Right ventricle myocardium inferior (tissue), 1 donor: ENCODE measurements at places on chromosomes 3 and 15. TPM values are rescaled to one million over a fixed set of nuclear protein-coding genes. Genes with fewer than 3 reads are reported as not detected.

Gene ATP10A
- total RNA-seq, result 1.7 TPM

Gene CRTC3
- 25.8 TPM for total RNA-seq

Gene CILP
- total RNA-seq, result 15.7 TPM

Gene KBTBD13
- total RNA-seq, result 8.4 TPM

Gene KIAA1143
- 32.1 TPM for total RNA-seq

Gene ALDH1L1
- 23.1 TPM for total RNA-seq

Gene CLDN16
- total RNA-seq, result not detected

Gene REC114
- total RNA-seq, result 0.60 TPM

Gene GRIP2
- total RNA-seq, result 39.3 TPM

DNA sequence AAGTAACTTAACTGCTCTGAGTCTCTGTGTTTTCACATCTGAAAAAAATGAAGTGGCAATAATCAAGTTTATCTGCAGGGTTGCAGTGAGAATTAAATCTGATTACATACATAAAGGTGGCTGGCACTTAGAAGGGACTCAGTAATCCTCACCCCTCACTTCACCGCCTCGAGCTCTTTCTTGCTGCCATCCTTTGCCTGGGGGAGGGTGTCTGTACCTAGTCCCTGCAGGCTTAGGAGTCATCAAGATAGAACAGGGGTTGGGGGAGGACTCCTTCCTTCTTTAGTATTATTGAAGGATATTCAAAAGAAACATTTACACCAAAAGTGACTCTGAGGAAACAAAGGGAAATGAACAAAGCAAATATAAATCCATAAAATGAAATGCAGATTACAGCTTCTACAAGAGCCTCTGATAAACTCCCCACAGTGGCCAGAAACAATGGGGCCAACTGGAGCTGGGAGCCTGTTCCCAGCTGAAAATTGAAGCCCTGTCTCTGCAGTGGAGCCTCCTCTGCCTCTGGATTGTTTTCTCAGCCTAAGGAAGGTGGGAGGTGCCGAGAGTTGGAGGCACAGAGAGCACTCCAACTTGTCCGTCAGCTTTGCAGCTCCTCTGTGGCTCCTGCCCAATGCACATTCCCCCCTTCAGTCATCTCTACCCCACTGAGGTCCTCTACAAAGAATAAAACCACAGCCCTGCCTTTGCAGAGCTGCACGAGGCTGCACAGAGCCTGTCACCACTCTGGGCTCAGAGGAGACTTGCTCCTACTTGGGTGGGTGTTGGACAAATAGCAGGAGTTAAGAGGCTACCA, 41.8 kb downstream of the CRYGS start:
- DNase-seq, result no peak

GRCh38 chr3:47871389-47871788, 68.5 kb downstream of the DHX30 start:
- DNase-seq, result no peak

- DNase-seq, result no peak
Observed at GRCh38 chr3:121836064-121836463, 1.1 kb downstream of the EAF2 start.

DNA sequence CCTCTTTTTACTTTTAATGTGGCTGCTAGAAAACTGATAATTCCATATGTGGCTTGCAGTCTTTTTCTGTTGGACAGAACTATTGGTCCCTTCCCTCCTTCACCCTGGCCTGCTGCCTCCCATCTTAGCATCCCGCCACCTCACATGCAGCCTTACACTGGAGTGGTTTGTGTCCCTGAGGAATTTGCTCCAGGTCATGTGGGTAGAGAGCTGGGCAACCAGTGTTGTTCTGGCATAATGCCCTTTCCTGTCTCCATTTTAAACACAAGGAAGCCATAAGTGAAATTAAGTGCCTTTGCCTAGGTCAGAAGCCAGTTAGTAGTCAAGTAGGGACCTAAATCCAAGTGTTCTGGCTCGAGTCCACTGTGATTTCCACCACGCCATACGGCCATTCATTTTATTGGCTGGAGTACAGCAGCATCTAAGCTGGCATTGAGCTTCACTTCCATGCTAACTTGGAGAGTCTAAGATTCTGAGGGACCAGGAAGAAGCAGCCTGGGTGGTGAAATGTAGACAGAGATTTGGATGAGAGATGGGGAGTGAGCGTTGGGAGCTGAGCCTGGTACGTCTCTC, 46.0 kb upstream of the PLXNA1 start:
- DNase-seq, result no peak

DNA sequence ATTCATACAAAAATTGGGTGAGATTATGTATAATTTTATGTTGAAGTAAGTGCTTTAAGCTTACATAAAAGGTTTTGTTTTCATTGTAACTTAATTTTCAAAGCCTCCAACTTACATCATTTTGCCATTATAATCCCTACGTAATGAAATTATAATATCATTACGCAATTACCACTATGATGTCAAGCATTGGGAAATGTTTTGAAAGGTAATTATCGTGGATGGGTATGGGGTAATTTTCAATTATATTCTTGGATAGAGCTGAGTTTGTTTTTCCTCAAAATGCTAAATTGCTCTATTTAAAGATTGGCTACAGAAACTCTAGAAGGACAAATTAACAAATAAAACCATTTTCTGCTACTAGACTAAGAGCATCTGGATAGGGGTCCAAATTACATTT, 80.2 kb upstream of the FAM3D start:
- DNase-seq, result no peak

GRCh38 chr15:29689287-29689986, 132.8 kb downstream of the TJP1 start:
- DNase-seq, result no peak

- no peak for DNase-seq
Observed at GRCh38 chr3:47057212-47057671, 77.8 kb downstream of the NBEAL2 start.

DNA sequence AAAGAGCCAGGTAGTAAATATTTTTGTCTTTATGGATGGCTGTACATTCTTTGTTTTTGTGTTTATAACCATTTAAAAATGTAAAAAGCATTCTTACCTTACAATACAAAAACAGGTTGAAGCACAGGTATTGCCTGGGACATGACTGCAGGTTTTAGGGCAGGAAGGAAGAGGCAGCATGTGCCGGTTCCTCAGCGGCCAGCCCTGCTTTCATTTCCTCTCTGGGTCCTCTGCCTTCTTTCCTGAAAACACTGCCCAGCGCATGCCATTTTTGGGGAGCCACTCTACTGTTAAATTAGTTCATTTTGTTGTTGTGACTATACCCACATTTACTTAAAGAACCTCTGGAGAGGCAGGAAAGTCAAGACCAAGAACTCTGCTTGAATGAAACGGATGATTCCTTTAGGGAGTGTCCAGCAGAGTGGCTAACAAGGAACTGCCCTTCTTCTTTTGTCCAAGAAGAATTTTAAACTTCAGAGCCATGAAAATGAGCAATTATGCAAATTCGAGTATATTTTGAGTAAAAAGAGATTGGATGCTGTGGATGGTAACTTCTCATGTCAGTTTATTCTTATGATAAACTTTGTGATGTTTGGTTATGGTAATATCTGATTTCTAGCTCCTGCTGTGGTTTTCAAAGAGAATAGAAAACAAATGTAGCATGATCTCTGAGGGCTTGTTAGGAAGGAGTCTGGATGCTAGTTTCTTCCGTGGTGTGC, 52.7 kb downstream of the SACM1L start:
- peak; percentile 74 for DNase-seq

DNA sequence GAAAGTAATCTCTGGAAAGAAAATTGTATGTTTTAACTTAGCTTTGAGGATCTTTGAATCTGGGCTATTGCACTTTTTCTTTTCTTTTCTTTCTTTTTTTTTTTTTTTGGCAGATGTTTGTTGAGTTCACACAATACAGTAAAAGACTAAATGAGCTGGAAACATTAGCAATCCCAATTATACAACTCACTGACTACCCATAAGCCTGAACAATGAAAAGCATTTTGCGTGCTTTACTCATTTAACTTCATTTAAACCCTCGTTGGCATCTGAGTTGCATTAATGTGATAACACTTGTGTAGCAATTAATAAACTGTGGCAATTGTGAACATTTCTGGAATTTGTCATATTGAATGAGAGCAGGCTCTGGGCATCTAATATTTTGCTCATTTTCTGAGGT, 269.4 kb upstream of the RBMS3 start:
- no peak for DNase-seq

DNA sequence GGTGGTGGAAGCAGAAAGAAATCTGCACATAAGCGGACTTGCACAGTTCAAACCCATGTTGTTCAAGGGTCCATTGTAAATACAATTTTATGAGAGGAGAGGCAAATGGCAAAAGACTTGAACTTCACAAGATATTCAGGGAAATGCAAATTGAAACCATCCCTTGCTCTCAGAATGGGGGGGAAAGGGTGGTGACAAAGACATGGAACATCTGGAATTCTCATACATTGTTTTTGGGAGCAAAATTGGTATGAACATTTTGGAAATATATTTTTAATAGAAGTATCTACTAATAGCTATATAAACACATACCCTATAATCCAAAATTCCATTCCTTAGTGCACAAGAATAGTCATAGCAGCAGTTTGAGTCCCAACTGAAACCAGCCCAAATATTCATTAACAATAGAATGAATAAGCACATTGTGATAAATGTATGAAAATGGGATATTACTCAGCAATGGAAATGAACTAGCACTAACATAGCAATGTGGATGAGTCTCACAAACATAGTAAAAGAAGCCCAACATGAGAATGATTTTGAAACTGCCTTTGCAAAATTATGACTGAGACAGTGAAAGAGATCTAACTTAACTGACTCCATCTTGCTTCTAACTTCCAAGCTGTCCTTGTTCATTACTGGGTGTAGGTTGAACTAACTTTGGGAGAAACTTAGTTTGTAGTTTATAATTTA, 77.2 kb downstream of the CD200R1L start:
- DNase-seq, result no peak

DNA sequence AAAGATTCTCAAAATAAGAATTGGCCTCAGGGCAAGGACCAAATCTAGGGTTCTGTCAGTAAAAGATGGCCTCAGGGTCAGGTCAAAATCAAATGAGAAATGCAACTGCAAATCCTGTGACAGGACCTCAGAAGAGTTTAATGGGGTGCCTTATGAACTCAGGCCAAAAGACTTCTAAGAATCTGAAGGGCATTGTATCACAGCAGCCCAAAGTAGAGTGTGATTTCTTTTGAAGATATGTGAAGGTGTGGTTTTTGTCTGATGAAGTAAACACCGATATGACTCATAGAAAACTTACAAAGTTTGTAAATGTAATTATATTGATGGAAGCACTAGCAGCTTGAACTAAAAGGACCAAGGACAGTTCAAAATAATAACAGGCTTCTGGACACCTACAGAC, 966.1 kb downstream of the AGBL1 start:
- DNase-seq, result no peak

GRCh38 chr3:195095704-195096036, 175.3 kb downstream of the XXYLT1 start:
- no peak for DNase-seq

DNA sequence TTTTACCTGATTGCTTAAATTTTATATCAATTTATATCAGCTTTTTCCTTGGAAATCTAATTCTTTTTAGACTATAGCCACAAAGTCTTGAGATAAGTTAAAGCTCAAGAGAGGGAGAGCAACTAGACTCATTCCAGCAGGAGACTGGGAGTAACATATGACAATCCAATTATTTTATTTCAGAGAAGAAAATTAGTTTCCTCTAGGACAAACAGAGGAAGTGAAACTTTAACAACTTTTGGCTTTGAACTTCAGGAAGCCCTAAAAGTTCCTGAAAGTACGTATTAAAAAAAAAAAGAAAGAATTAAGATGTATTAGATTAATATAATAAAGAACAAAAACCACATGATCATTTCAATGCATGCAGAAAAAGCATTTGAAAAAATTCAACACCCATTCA, 13.9 kb upstream of the UBE2E2 start:
- no peak for DNase-seq

- DNase-seq, result no peak
Observed at GRCh38 chr3:8856071-8856470, 86.7 kb upstream of the OXTR start.

DNA sequence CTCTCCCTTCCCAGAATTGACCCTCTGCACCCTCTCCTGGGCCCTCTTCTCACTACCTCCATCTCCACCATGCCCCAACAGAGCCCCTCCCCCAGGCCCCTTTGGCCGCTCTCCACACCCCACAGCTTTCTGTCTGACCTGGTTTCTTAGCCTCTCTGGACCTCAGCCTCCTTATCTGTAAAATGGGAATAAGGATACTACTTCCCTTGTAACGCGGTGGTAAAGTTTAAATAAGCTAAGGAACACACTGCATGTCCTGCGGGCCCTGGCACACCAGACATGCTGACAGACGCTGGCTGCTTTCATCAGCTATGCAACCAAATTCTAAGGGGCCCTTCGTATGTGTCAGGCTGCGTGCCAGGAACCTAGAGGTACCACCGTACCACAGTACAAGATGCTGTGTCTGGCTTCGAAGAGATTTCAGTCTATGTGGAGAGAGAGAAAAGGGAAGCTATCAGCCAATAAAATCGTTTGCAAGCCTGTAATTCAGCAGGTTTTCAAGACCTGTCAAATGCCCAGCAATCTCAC, 777 bp upstream of the SLC51A start:
- no peak for DNase-seq

DNA sequence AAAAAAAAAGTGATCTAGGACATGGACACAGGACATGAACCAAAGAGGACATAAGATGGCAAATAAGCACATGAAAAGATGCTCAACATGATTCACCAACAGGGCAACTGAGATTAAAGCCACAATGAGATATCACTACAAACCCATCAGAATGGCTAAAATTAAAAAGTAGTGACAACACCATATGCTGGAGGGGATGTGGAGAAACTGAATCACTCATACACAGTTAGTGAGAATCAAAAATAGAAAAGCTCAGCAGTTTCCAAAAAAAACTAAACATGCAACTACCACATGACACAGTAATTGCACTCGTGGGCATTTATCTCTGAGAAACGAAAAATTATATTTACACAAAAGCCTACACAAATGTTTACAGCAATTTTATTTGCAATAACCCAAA, 27.9 kb upstream of the ACKR4 start:
- no peak for DNase-seq

DNA sequence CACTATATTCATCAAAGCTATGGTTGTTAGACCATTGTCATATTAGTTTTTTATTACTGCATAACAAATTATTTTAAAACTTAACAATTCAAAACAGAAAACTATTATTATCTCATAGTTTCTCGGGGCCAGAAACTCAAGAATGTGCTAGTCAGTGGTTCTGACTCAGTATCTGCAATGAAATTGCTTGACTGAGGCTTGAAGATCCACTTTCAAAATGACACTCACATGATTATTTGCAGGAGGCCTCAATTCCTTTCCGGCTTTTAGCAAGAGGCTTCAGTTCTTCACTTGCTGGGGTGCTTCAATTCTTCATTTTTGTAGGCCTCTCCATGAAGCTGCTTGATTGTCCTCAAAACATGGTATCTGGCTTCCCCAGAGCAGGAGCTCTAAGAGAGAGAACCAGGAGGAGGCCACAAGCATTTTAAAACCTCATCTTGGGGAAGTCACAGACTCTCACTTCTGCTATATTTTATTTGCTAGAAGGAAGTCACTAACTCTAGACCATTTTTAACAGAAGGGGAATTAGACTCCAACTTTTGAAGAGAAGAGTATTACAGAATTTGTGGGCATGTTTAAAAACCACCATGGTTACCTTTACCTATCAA, 383.7 kb downstream of the MFSD1 start:
- DNase-seq, result no peak

- no peak for DNase-seq
Observed at GRCh38 chr15:98034731-98035130, 74.2 kb downstream of the ARRDC4 start.

GRCh38 chr3:61172203-61172602, 79.0 kb downstream of the FHIT start:
- no peak for DNase-seq

GRCh38 chr15:96200357-96200967, 130.0 kb upstream of the NR2F2 start:
- no peak for DNase-seq

- no peak for DNase-seq
Observed at GRCh38 chr3:27378331-27378730, 9.1 kb upstream of the NEK10 start.
